Stimulated activated CD8-positive, alpha-beta memory T cell treated with anti-CD3 and anti-CD28 coated beads, Interleukin-15, amount 100 ng/mL, for 4 hours (primary cell): ENCODE measurements at places on chromosomes 5 and 9.

DNA sequence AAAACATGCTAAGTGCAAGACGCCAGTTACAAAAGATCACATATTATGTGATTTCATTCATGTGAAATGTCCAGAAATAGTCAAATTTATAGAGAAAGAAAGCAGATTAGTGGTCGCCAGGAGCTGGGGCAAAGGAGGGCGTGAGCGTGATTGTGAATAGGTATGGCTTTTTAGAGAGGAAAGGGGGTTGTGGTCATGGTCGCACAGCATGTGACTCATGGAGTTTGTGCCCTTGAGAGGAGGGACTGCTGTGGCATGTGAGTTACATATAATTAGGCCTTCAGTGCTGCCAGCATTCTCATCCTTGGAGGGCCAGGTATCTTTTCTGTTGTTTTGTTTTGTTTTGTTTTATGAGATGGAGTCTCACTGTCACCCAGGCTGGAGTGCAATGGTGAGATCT lies 21.2 kb upstream of the MARCHF6 start:
- no peak for DNase-seq

GRCh38 chr5:164679461-164679860 lies 1174.0 kb downstream of the MAT2B start:
- no peak for DNase-seq

- DNase-seq, result no peak
Measured at GRCh38 chr9:88824711-88825110, 166.6 kb upstream of the S1PR3 start.

DNA sequence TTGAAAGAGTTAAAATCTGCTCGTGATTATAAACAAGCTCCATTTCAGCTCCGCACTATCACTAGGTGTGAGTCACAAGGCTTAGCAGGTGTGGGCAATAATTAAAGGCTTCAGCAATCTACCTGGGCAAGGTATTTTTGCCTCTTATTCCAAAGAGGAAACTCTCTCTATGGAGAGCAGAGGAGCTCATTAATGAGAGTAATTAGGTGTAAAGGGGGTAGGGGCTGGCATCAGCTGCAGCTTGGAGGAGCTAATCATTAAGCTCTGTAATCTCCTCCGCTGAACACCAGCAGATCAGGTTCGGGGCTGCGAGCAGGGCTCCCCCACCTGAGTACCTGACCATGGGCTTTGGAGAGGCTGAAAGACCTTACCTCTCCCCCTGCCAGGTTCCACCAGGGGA lies 129.2 kb downstream of the CRB2 start:
- DNase-seq, result no peak

- no peak for DNase-seq
Measured at GRCh38 chr5:127702926-127703561, at the start of gene CCDC192. Gene CCDC192 (plus strand): TSS chr5:127703391. CDS start chr5:127703446, 55 bp downstream.

DNA sequence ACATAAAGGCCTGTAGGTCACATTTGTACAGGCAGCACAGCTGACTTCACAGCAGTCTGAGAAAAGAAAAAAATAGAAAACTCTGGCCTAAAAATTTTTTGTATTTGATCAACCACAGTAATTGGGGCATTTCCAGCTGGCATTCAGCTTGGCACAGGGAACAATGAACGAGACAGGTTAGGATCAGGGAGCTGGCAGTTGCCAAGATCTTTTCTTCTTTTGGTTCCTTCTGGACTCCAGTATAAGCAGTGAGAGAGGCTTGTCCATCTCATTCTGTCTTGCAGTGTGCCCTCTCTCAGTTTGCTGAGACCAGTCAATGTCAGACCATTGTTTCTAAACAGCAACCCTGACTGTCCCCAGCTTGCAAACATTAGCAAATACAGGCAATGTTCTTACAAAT lies 601.1 kb downstream of the TLR4 start:
- DNase-seq, result no peak

DNA sequence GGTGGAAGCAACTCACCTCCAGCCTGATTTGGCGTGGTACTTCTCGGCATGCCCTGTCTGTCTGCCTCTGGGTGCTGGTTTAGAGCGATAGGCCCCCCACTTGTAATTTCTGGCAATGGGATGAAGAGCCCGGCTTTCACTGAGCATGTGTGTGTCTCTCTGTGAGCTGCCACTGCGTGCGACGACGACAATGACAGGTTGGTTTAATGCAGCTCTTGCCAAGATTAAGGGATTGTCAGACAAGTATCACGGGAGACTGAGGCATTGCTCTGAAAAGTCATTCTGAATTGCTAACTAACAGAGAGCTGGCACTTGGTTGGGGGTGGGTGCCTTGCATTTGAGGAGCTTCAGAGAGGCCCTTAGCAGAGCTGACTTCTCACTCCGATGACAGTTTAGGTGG lies 348.8 kb upstream of the CLINT1 start:
- DNase-seq, result no peak

- no peak for DNase-seq
Measured at GRCh38 chr9:69877852-69878514, 57.4 kb downstream of the CFAP95 start.
